ENCODE measurements at places on chromosomes 7 and 10.

DNA sequence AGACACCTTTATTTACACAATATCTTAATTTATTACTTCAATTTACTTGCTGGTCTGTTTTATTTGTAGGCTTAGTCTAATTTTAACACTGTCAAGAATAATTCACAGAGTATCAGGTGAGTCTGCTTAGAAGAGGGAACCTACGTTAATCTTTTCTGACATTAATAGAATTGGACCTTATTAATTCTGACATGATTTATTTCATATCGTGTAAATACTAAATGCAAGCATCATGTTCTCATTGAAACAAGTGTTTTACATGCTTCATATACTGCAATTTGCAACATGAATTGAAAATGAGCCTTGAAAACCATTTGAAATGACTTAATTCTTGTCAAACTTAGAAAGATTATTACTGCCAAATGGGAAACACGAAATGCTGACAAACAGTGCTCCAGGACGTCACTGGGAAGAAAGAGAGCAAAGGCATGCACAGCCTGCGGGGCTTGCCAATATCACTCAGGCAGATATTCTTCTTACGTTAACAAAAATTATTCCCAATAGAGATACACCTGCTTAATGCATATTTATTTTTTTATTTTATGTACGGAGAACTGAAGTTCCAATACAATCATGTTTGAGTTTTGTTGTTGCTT lies 282.0 kb upstream of the AKR1E2 start:
- no peak for DNase-seq

- no peak for DNase-seq
These were observed 48.9 kb downstream of the ZNF503 start for GRCh38 chr10:75352650-75353049.

- DNase-seq, result no peak
These were observed 16.2 kb upstream of the PAX2 start for GRCh38 chr10:100728928-100729861.

DNA sequence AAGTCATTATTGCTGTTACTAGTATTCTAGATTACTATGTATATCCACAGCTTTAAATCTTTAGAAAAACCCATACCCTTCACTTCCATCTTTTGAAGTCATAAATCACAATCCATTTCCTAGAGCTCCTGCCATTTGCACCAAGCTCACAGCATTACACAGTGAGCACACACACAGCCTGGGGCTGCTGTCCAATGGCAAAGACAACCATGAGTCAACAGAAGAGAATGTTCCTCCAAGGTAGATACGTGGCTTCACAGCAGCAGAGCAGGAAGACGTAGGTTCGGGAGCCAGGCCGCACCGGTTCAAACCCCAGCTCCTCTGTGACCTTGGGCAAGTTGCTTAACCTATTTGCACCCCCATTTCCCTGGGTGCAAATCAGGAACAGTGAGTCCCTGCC lies 234.6 kb downstream of the DIP2C start:
- DNase-seq, result no peak

DNA sequence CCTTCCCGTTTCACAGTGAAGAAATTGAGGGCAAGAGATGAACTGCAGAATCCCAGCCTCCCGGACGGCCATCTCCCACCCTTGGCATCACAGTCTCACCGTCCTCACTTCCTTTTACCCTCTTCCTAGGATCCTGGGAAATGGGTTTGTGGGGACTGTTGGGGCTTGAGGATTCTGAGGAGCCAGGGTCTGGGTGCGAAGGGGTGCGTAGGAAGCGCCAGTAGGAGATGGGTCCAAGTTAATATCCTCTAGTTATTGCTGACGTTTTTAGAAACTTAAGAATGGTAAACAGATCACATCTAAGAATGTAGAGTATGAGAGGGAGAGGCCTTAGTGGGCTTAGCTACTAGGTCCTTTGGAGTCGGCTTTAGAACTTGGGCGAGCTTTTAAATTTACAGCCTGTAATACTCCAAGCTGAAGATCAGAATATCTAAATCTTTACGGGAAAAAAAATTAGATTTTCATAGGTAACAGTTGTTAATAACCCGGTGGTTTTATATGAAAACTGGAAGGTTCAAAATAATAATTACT lies 696 bp downstream of the MALSU1 start:
- no peak for DNase-seq

DNA sequence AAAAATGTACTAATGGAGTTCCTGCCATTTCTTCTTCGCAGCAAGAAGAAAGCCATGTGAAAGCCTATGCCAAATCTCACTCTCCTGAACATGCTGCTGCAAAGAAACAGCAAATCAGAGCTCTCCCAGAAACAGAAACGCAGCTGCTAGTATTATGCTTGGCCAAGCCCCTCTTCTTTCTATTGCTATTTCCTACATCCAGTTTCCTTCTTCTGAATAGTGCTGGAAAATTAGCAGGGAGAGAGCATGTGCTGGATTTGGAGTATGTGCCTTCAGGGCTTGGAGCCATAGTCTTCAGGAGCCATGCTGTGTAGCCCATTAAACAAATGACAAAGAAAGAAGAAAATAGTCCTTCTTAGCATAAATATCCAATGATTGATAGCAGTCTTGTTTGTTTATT lies 852.0 kb upstream of the PHF14 start:
- DNase-seq, result no peak

GRCh38 chr7:127980901-127981300 lies 50.3 kb downstream of the LRRC4 start:
- no peak for DNase-seq

DNA sequence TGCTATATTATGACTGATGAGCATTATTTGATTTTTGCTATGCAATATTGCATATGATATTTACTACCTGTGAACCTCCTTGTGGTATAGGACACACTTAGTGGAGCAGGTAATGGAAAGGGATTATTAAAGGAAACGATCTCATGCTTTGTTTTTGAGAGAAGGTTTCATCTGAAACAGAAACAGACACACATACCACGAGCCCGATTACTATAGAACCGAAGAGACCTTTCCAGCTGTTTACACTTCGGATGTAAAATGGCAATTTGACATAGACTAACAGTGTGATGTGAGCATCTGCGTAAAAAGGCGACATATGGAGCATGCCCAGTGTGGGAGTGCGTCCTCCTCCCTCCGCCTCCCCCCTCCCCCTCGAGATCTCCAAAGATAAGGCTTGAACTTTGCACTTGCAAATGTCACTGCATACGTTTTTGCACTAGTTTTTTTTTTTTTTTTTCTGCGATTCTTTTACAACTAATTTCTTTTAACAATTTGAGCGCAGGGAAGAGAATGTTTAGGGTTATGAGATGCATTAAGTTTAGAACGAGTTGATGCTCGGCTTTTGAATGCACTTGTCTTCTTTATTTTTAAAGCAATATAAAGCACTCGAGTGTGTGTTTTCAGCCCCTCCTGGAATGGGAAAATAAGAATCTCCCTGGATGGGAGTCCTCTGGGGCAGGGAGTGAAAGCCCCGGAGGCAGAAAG lies 251.0 kb downstream of the NSUN6 start:
- DNase-seq, result no peak

DNA sequence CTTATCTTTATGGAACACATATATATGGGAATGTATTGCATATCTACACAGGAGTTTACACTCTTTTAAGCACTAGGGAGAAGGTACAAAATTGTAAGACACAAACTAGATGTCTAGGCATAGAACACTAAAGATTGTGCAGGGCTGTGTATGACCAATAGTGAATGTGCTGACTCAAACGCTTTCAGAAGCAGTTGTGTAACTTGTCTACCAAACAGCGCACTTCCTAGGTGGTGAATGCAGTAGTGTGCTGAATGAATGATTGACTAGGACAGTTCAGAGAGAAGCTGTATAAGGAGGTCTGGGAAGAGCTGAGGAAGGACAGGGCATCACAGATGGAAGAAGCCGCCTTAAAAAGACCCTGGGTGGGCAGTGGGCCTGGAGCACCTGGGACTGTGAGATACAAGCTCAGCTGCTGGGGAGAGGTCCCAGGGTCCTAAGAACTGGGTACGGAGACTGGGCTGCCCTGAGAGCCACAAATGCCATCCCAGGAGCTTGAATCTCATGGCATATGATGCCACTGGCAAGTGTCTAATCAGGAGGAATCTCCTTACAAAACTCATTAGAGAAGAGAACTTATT lies 14.2 kb downstream of the CLRN3 start:
- no peak for DNase-seq

GRCh38 chr7:100879685-100880261 lies 4.9 kb downstream of the SRRT start:
- DNase-seq, result no peak

- DNase-seq, result no peak
These were observed 182.7 kb upstream of the PRPS1L1 start for GRCh38 chr7:18210377-18210776.

DNA sequence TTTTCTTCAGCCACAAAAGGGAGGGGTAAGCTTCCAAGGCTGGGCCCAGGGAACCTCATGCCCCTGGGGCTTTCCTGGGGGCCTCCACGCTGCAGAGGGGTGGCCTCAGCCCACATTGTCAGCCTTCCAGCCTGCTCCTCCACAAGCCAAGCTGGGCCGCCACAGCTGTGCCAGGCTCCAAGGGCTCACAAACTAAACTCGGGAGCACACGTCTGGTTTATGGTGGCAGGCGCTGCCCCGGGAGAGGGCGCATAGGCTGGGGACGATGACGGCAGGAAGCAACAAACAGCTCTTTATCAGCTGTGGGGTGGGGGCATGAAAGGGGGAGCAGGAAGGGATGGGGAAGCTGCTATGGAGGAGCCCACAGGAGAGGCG lies 6.3 kb upstream of the CDH23 start:
- DNase-seq, result no peak

GRCh38 chr7:106419455-106420182 lies 134.8 kb upstream of the NAMPT start:
- DNase-seq, result no peak

GRCh38 chr7:14821757-14822480 lies 80.6 kb downstream of the DGKB start:
- no peak for DNase-seq

- DNase-seq, result peak; percentile 61
These were observed 8.0 kb downstream of the GET4 start for GRCh38 chr7:884191-885003.

DNA sequence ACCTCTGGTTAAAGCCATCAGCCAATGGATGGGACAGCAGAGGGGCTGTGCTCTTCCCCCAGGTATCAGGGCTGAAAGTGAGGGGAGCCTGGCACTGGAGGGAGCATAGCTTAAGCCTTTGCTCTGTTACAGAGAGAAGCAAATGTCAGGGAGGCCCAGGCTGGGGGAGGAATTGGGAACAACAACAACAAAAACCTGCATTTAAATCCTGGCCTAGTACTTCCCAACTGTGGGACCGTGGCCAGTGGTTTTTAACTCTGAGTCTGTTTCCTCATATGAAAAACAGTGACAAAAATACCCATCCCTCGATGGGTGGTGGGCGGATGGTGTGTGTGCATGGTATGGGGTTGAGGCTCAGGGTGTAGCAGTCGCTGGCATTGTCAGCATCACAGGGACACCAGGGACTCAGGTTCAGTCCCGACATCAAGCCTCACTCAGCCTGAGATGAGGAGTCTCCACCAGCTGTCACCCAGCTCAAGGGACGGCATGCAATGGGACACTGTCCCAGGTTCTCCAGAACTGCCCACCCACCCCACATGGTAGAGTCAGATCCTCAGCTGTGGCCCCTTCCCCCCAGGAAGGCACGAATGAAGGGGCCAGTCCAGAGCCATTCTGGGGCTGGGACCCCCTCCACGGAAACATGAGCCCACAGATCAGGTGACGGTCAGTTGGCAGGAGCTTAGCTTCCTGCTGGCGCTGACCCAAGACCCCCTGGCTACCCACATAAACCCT lies 74.5 kb downstream of the AFAP1L2 start:
- no peak for DNase-seq

GRCh38 chr10:101938305-101939007 lies 94.9 kb upstream of the KCNIP2 start:
- DNase-seq, result no peak

DNA sequence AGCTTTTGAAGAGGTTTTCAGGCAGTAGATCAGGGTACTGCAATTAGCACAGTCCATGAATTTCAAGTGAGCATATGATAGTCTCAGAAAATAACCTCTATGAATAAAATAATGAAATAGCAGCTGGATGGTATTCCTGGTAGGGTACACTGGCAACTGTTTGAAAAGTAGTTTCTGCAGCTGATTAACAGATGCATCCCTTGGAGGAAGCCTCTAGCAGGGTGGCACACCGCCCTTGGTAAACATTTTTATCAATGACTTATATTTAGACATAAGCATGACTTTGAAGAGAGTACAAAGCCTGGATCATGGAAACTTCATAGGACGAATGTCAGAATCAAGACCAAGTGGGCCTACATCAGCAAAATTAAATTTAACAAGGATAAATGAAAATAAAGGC lies 26.8 kb downstream of the WNT16 start:
- DNase-seq, result no peak

GRCh38 chr7:54186336-54186735 lies 355.8 kb upstream of the VSTM2A start:
- DNase-seq, result no peak

DNA sequence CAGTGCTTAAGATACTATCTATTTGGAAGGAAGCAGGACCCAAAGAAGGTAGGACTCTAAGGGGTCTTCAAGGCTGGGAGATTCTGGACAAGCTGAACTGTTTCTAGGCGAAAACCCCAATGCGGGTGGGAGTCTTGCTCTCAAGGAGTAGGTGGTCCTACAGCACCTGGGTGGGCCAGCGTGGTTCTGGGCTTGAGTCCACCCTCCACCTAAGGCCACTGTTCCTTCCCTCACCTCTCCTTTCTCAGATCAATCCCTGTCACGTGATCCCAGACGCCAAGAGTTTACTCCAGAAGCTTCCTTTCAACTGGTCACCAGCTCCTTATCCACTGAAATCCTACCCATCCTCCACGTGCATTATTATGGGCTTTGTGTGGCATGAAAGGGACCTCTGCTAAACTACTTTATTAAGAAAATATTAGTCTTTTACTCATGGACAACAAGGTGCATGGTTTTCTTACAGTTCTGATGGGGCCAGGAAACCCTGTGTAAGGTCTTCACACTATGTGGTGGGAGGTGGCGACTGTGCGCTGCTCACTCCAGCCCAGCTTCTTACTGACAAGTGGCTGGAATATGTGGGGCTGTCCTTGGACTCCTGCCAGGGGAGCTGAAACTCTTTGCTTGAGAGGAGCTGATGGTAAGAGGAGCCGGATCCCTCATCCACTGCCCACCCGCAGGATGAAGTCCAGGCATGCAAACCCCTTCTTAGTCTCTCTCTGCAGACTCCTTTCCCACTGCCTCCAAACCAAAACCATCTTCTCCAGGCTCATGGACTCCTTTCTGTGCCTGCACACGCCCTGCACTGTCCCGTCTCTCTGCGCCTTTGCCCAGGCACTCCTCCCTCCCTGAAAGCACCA lies 1.6 kb downstream of the ZNF746 start:
- no peak for DNase-seq

DNA sequence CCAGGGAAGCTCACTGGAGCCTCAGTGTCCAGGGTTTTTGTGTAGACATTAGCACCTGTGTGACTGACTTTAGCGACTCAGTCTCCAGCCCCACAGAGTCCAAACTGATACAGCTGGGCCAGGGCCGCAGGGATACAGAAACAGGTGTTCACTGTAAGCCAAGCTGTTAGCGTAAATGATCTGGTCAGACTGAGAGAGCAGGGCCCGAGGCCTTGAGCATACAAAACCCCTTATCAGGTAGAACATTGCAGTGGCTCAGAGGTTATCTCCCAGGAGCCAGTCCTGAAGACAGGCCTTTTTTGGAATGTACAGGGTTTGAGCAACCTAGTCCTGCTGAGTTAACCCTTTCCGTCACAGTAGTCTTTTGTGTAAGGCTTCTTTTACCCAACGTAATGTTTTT lies 25.0 kb downstream of the LHPP start:
- no peak for DNase-seq

- DNase-seq, result no peak
These were observed 28.4 kb downstream of the BBS9 start for GRCh38 chr7:33157781-33158180.

- no peak for DNase-seq
These were observed 17.8 kb downstream of the ENO4 start for GRCh38 chr10:116866987-116867595.

All from natural killer cell treated with Interleukin-12 subunit alpha and Interleukin-12 subunit beta and Interleukin-15 and Interleukin-18, amount 100 ng/mL, for 72 hours (primary cell).